ENCODE measurements at places on chromosomes 13 and 19.

DNA sequence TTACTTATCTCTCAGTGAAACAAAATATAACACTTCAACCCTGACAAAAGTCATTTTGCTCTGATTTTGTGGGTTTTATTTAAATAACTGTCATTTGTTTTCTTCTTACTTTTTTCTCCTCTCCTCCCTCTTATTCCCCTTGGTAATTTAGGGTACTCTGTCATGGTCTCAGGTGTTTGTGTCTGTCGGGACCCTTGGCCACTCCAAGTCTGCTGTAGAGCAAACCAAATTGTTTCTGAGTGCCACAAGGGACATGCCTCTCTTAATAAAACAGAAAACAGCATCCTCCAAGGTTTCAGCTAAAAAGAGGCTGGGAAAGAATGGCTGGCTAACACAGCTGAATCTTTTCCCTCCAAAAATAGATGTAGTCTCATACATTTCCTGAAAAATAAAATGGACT lies 573.1 kb upstream of the KLF12 start:
- no peak for DNase-seq

DNA sequence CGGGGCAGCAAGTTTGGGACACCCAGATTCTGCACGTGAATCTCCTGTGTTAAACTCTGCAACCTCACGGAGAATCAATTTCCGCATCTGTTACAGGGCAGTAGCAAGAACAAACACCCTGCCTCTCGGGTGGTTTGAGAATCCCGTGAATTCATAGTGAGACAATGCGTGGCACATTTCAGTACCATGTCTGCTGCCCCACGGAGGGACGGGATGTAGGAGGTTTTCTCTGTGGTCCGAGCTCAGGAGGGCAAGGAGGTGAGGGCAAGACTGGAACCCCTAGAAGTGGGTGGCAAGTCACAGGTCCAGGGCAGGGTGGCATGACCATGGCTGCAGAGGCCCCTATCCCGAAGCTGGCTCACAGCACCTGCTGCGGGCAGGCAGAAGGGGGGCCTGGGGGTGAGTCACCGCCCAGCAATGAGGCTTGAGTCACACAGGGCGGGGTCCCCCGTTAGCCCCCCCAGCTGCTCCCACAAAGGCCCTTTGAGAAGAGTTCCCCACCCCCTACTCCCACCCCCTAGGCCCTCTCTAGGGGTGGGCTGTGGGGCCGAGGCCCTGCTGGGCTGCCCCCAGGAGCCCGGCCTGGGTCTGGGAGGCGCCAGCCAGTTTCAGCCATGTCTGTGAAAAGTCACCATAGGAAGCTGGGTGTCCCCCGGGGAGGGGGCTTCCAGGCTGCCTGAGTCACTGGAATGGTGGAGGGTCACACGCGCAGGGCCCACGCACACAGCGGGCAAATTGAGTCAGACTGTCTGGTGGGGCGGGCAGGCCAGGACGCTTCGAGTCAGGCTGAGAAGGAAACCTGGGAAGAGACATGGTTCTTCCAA lies 25.8 kb upstream of the NANOS3 start:
- no peak for DNase-seq

DNA sequence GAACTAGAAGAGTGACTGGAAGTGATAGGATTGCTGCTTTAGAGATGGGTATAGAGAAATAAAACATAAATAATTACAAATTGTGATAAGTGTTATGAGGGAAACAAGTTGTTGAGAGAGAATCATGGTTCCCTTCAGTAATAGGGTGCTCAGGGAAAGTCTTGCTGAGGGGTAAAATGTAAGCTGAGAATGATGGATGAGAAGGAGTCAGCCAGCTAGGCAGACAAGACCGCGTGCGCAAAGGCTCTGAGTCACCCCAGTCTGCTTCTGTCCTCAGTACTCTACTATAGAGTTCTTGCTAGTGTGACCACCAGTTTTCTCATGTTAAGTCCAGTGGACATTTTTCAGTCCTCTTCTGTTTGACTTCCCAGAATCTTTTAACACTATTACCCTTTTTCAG lies 39.5 kb downstream of the PCCA start:
- DNase-seq: no peak

- no peak for DNase-seq
These were observed 41.2 kb downstream of the CARS2 start for GRCh38 chr13:110664673-110665072.

GRCh38 chr13:59700281-59700680 lies 463.4 kb downstream of the DIAPH3 start:
- no peak for DNase-seq

DNA sequence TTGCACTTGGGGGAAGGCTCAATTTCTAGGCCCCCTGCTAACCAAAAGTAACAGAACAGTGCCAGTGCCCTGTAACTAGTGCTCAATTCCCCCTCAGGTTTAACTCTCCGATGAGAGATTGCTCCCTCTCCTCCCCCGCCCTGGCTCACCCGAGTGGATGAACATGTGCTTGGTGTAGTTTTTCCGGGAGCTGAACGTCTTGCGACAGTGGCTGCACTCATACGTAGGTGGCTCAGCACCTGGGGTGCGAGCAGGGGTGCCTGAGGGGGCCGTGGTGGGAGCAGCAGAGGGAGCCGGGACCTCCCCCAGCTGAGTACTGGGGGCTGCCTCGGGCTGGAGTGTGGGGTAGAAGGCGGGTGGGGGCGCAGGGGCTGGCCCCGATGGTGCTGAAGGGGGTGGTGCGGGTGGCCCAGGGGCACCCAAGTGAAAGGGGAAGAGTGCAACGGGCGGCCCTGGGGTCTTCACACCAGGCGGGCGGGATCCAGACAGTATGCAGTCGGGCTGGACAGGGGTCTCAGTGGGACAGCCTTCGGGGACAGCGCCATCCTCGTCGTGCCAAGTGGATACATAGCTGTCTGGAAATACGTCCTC lies 3.3 kb downstream of the ZBTB45 start:
- no peak for DNase-seq

GRCh38 chr13:106344342-106344741 lies 191.1 kb downstream of the EFNB2 start:
- no peak for DNase-seq
